ENCODE measurements at places on chromosomes 16 and 17.

DNA sequence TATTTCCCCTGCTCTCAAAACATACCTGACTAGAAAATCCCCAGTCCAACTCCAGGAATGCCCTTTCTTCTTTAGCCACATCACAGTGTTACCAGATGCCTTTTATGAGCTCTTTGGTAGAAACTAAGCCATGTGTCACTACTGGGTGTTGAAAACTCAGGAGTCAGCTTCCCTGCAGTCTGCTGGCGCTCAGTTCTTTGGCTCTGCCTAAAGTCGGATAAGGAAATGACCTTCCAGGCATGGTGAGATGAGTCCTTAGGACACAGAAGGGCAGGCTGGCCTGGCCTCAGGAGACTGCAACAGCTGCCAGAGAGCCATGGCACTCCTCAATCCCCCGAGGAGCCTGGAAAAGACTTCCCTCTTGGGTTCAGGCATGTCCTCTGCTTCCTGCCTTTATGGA is 89.1 kb downstream of the CDH13 start:
- DNase-seq = no peak

- no peak for DNase-seq
These were observed 14.6 kb upstream of the CPPED1 start for GRCh38 chr16:12818326-12818725.

DNA sequence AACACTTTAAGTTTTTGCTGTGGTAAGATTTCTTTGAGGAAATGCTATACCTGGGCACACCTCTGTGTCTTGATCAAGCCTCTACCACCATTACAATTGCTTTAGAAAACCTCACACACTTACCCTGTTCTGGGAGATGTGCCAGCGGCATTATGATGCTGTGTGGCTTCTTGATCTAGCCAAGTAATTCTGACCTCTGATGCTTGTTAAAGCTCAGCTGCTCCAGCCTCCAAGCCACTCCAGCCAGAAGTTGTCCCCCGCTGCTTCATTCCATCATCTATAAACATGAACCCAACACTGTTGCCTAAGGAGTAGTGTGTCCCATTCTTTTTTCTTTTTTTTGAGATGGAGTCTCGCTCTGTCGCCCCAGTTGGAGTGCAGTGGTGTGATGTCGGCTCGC is 60.1 kb downstream of the CYLD start:
- no peak for DNase-seq

- DNase-seq = no peak
These were observed 322.4 kb downstream of the GRIN2A start for GRCh38 chr16:9859701-9860327.

GRCh38 chr17:76543826-76544545 is 4.1 kb downstream of the PRCD start:
- no peak for DNase-seq

- DNase-seq = no peak
These were observed 189.3 kb downstream of the AATF start for GRCh38 chr17:37137906-37138514.

- DNase-seq = no peak
These were observed 4.3 kb downstream of the CDIP1 start for GRCh38 chr16:4534151-4534790.

DNA sequence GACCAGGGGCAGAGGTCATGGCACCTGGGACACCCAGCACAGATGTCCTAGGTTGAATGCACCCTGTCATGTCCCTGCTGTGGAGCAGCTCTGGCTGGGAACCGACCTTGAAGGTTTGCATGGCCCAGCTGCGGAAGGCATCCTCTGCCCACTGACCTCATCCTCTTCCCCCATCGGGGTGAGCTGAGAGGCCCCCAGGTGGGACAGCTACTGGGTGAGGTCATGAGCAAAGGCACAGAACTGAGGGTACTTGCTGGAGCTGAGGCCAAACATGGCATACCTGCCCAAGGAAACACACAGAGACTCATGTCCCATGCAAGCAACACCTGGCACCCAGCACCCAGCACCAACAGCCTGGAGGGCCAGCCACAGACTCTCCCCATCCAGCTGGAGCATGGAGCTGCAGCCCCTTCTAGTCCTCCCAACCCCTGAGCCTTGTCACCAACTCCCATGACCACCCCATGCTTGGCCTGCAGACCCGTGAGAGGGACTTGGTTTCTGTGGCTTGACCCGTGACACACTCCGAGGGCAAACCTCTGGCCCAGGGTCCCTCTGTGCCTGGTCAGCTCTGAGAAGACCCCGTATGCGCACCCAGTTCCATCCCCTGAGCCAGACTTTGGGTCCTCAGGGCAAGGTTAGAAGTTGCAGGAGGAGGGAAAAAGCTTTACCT is 33.1 kb downstream of the LGALS9 start:
- DNase-seq = no peak

- DNase-seq = no peak
These were observed 8.8 kb downstream of the ADAP2 start for GRCh38 chr17:30930495-30930894.

GRCh38 chr17:39714234-39714633 is 14.4 kb downstream of the ERBB2 start:
- DNase-seq = no peak

- DNase-seq = no peak
These were observed 50.2 kb downstream of the COX10 start for GRCh38 chr17:14119546-14119945.

GRCh38 chr16:55828680-55829079 is 4.2 kb downstream of the CES1 start:
- no peak for DNase-seq

- DNase-seq = no peak
These were observed 52.8 kb downstream of the DNAH9 start for GRCh38 chr17:11651089-11651488.

DNA sequence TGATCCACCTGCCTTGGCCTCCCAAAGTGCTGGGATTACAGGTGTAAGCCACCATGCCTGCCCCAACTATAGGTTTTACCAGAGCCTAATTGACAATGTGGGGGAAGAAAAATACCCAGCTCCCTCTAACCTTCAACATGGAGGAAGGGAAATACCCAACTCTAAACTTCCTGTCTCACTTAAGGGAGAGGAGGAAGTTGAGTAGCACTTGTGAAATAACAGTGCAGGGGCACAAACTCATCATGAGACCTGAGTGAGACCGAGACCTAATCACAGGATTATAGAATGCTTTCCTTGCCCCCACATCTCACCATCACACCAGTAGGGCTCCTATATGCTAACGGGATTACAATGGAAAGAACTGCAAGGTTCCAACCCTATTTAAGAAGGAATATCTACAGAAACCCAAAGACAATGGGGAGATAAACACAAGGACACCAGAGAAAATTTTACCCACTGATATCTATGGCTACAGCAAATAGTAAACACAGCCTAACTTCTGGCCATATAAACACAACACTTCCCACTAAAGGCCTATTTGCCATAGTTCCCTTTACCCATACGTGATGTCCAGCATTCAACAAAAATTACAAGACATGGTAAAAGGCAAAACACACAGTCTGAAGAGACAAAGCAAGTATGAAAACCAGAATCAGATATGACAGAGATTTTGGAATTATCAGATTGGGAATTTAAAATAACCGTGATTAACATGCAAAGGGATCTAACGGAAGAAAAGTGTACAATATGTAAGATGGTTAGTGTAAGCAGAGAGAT is 26.9 kb downstream of the OR3A1 start:
- no peak for DNase-seq

- DNase-seq = no peak
These were observed 61.1 kb downstream of the SLC5A11 start for GRCh38 chr16:24906901-24907300.

GRCh38 chr16:68275611-68276191 is 11.4 kb downstream of the SLC7A6 start:
- no peak for DNase-seq

GRCh38 chr16:2970563-2970962 is 1.4 kb downstream of the PAQR4 start:
- no peak for DNase-seq

DNA sequence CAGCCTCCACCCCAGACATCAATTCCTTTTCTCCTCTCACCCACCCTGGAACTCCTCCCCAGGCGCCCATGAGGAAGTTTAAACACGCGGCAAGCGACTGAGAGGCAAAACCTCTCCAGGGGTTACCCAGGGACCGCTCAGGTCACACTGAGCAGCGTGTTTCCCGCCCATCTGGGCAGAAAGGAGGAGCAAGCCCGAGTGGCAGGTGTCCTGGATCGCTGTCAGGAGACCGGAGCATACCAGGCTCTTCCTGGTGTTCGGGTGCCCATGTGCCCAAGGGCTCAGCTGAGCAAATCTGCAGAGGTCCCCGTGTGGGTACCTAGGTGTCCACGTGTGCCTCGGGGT is 491 bp downstream of the SLC25A19 start:
- peak; percentile 72 for DNase-seq

DNA sequence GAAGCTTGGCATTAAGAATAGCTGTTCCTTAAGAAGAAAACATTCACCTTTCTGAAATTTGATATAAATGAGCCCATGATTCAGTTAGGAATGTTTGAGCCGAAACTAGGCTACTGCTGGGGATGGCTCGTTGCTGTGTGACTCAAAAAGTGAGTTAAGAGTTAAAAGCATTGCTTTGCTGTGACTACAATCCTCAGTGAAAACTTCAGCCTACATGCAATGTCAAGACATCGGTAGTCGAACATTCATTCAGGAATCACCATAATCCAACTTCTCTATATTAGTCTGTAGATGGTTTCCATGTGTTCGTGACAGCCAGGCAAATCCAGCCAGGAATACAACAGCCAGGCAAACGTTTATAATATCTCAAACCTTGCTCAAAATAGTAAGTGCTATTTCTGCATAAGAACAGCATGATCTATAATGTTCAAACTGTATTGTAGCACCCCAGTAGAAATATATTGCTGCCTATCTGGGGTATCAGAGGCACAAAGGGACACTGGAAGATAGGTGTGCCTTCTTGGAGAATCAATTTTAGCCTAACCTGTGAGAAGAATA is 1225.1 kb downstream of the CDH8 start:
- no peak for DNase-seq

DNA sequence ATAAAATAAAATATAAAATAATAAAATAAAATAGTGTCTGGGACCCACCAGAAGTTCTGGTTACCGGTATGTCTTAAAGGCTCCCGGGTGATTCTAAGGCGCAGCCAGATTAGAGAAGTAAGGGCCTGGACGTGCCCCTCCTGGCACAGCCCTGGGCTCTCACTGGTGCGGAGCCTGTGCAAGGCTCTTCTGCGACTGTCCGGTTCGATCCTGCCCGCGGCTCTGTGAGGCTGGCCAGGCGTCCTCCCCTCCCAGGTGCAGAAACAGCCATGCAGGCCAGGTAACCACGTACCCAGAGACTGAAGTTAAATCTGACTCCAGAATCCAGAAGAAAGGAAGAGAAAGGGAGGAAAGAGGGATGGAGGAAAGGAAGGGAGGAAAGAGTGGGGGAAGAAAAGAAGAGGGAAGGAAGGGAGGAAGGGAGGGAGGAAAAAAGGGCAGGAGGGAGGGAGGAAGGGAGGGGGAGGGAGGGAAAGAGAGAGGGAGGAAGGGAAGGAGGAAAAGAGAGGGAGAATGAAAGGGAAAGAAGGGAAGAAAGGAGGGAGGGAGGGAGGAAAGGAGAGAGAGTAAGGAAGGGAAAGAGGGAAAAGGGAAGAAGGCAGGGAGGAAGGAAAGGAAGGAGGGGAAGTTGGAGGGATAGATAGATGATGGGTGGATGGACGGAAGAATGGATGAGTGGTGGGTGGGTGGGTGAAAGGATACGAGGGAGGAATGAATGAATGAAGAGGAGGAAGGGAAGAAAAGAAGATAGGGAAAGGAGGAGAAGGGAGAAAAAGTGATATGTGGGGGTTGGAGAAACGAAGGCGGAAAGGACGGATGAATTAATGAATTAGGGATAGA is 42.3 kb downstream of the C16orf82 start:
- no peak for DNase-seq

GRCh38 chr17:29390851-29391631 is 878 bp downstream of the TAOK1 start:
- no peak for DNase-seq

DNA sequence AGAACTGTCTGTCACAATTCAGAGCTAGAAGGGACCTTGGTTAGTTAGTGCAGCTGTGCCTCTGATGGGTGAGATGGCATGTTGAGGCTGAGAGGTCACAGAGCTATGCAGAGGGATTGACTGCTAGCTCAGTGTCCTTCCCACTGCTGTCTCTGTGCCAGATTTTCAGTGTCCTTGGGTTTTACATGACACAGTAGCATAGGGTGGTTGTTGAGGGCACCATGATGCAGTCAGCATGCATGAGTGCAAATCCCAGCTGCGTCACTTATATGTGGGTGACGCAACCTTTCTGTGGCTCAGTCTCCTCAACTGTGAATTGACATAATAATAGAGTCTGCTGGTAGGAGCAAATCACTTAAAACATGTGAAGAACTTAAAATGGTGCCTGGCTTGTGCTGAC is 2.7 kb downstream of the MT1A start:
- no peak for DNase-seq

DNA sequence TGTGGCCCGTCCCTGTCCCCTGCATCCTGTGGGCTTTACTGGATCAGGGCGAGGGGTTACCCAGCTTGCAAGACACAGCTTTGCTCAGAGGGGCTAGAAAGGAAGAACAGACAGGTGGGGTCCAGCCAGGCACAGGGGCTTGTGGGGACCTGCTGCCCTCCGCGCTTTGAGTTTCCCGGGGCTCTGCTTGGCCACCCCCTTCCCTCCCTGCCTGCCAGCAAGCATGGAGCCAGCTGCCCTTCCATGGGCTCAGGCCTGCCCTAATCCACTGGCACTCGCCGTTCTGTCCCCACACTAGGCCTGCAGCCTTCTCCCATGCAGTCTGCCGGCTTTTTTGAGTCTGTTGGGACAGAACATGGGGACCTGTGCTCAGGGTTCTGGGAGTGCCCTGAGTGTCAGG is 3.4 kb downstream of the SNN start:
- no peak for DNase-seq

DNA sequence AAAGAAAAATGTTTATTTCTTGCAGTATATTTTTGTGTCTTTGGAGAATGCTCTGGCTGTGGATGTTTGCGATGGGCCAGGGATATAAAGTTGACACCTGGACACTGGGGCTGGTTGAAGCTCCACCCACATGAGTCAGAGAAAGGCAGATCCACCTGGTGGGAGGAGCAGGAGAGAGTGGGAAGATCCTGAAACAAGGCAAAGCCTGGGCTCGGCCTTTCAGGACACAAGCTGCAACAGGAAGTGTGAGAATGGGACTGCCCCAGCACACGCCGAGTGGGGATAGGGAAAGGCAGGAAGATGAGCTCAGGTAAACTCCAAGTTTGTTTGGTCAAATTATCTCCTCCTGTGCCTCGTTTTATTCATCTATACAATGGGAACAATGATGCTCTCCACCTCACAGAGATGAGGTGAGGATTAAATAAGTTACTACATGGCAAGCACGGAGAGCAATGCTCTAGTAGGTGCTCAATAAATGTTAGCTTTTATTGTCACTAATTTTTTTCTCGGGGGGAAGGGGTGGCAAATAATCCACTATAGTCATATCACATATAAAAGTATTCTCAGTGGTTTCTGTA is 21.4 kb upstream of the PITPNM3 start:
- DNase-seq = no peak

DNA sequence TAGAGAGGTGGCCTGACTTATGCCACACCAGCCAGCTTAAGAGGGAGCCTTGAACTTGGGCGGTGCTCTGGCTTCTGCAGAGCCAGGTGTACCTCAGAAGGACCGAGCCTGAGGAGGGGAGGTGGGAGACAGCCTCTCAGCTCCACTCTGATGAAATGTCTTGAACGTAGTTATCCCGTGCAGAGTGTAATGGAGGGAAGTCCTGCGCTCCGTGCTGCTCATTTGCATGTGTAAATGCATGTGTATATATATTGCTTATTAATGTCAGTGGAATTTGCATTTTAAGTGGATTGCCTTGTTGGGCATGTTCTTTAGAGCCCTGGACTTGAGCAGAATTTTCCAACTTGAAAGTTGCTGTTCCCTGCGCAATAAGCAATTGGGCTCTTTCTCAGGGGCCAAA is 264.9 kb upstream of the SDK2 start:
- no peak for DNase-seq

Data from NCI-H1436 (cell line).